ENCODE measurements at places on chromosomes 6 and 20.

DNA sequence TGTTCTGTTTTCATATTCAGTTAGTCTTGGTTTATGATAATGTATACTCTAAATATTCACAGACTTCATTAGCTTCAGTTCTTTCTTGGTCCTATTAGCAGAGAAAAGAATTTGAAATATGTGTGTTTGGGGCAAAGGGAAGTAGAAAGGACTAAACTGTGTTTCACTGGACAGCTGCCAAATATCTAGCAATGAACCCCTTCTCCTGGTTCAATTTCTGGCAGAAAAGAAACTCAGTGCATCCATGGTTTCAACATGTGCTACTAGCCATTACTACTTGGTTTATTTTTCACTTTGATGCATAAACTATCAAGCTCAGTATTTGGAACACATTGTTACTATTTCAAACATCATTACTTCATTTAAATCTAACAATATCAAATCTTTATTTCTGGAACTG is 43.6 kb downstream of the FBXL4 start:
- no peak for DNase-seq

DNA sequence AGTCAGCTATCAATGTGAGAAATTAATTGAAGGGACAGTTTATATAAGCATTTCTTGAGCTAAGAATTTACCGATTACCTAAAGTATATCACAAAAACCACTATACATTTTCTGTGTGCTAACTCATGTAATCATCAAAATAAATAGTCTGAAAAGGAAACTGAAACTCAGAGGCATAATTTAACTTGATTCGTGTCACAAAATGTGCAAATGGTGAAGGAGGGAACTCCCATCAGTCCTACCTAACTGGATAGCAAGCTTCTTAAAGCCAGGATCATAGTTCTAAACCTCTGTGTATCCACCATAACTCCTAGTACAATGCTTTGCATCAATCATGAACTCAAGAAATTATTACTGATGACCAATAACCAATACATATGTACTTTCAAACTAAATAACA is 91.0 kb downstream of the ASCC3 start:
- DNase-seq: no peak

- DNase-seq: no peak
Observed at GRCh38 chr20:62822788-62823651, 6.2 kb downstream of the COL9A3 start.

GRCh38 chr6:148776321-148777308 is 29.8 kb downstream of the UST start:
- DNase-seq: no peak

- DNase-seq: no peak
Observed at GRCh38 chr6:69294862-69295261, 501.9 kb downstream of the LMBRD1 start.

DNA sequence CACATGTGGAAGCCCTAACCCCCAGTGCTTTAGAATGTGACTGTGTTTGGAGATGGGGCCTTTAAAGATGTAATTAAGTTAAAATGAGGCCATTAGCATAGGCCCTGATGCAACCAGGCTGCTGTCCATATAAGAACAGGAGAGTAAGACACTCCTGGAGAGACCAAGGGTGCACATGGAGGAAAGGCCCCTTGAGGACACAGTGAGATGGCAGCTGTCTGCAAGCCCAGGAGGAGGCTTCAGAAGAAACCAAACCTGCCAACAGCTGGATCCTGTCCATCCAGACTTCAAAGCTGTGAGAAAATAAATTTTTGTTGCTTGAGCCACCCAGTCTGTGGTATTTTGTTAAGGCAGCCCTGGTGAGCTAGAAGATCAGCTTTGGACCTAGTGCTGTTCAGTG is 16.8 kb upstream of the SNRPB2 start:
- no peak for DNase-seq

- no peak for DNase-seq
Observed at GRCh38 chr6:14092838-14093789, 24.5 kb upstream of the CD83 start.

- DNase-seq: no peak
Observed at GRCh38 chr6:139764498-139764986, 390.1 kb upstream of the CITED2 start.

All from activated B cell treated with CpG ODN at 0.5 μM for 24 hours (primary cell).